NCI-H2029 (cell line): ENCODE measurements at places on chromosomes 5 and 9.

- DNase-seq = no peak
Observed at GRCh38 chr9:72044095-72044494, 16.3 kb downstream of the C9orf57 start.

- DNase-seq = no peak
Observed at GRCh38 chr5:14487897-14488570, 93.6 kb upstream of the OTULINL start.

- no peak for DNase-seq
Observed at GRCh38 chr5:6659941-6660684, 26.9 kb downstream of the SRD5A1 start.

GRCh38 chr9:86837345-86837744 is 110.0 kb downstream of the GAS1 start:
- DNase-seq = no peak
